ENCODE measurements at places on chromosomes 12 and 14. TPM values are rescaled to one million over a fixed set of nuclear protein-coding genes. Genes with fewer than 3 reads are reported as not detected.

TBX3 gene
- total RNA-seq, result 19.1 TPM

LBHD2 gene
- not detected for total RNA-seq

CRY1 gene
- total RNA-seq, result 23.5 TPM

GUCY2C gene
- 0.01 TPM for total RNA-seq

BBS10 gene
- total RNA-seq, result 4.6 TPM

FOXG1 gene
- total RNA-seq, result 0.09 TPM

TSPAN8 gene
- 0.15 TPM for total RNA-seq

IKZF4 gene
- 2.1 TPM for total RNA-seq

VIPAS39 gene
- total RNA-seq, result 15.2 TPM

SLC2A3 gene
- total RNA-seq, result 5.2 TPM

KRT71 gene
- not detected for total RNA-seq

CMA1 gene
- total RNA-seq, result not detected

SYCP3 gene
- not detected for total RNA-seq

SIVA1 gene
- total RNA-seq, result 190 TPM

LLPH gene
- total RNA-seq, result 57.8 TPM

AQP5 gene
- total RNA-seq, result not detected

ANKS1B gene
- total RNA-seq, result 0.63 TPM

CSRP2 gene
- 21.7 TPM for total RNA-seq

BORCS5 gene
- 10.4 TPM for total RNA-seq

CCDC38 gene
- 0.06 TPM for total RNA-seq

ABCD2 gene
- not detected for total RNA-seq

EPYC gene
- not detected for total RNA-seq

MYH6 gene
- total RNA-seq, result not detected

TAS2R8 gene
- total RNA-seq, result not detected

ZBTB39 gene
- 5.5 TPM for total RNA-seq

SPX gene
- 2.0 TPM for total RNA-seq

PPP1CC gene
- 135 TPM for total RNA-seq

RTL1 gene
- total RNA-seq, result 0.30 TPM

TDRD9 gene
- not detected for total RNA-seq

FGF6 gene
- total RNA-seq, result not detected

C12orf60 gene
- 1.8 TPM for total RNA-seq

AMN gene
- 0.16 TPM for total RNA-seq

LRP1 gene
- 20.2 TPM for total RNA-seq

ZNF641 gene
- 6.9 TPM for total RNA-seq

CELA1 gene
- total RNA-seq, result not detected

MMP14 gene
- total RNA-seq, result 0.84 TPM

APOF gene
- total RNA-seq, result not detected

ANKRD33 gene
- total RNA-seq, result 0.08 TPM

NKX2-1 gene
- total RNA-seq, result 0.06 TPM

CLEC4A gene
- not detected for total RNA-seq

KIF5A gene
- 0.24 TPM for total RNA-seq

MVK gene
- total RNA-seq, result 6.5 TPM

SLC10A1 gene
- total RNA-seq, result not detected

Measured in A549 treated with CpdA at 1 μM for 4 hours (cell line).